ENCODE measurements at places on chromosomes 7 and 10.

GRCh38 chr7:124403587-124403986, 362.0 kb downstream of the GPR37 start:
- DNase-seq, result peak; percentile 27

DNA sequence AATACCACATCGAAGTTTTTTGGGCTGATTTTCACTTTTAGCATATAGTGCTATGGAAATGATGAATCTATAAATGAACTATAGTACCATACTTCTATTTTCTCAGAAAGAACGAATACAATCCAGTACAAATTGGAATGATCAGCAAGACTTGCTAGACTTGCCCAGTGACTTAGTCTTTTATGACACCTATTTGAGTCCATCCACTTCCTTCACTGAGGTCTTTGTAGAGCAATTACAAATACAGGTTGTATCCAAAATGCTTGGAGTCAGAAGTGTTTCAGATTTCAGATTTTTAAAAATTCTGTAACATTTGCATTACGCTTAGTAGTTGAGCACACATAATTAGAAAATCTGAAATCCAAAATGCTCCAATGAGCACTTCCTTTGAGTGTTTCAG, 104.3 kb downstream of the NRBF2 start:
- DNase-seq, result no peak

DNA sequence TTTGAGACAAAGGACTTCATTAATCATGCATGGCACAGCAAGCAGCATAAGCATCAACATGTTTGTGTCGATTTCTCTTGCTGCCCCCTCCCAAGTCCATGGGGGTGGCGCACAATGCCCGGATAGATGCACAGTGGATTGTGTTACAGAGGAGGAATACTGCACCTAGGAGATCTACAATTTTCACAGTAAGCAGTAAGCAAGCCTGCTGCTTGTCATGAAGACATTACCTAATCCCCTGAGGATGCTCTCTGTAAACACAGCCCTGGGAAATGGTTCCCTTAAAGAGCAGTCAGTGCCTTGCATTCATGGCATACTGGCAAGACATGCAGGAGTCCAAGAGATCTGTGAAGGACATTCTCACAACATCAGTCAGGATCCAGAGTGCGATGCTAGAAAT, 137.7 kb downstream of the ETV1 start:
- DNase-seq, result no peak

- DNase-seq, result peak; percentile 89
Observed at GRCh38 chr7:157276731-157277562, 59.9 kb upstream of the DNAJB6 start.

- DNase-seq, result no peak
Observed at GRCh38 chr10:125159932-125160855, at the start of gene CTBP2. CTBP2 (minus strand) TSS chr10:125160563.

GRCh38 chr10:60542657-60543056, 153.0 kb upstream of the ANK3 start:
- no peak for DNase-seq

GRCh38 chr10:98170249-98171117, 36.0 kb downstream of the R3HCC1L start:
- peak; percentile 21 for DNase-seq

DNA sequence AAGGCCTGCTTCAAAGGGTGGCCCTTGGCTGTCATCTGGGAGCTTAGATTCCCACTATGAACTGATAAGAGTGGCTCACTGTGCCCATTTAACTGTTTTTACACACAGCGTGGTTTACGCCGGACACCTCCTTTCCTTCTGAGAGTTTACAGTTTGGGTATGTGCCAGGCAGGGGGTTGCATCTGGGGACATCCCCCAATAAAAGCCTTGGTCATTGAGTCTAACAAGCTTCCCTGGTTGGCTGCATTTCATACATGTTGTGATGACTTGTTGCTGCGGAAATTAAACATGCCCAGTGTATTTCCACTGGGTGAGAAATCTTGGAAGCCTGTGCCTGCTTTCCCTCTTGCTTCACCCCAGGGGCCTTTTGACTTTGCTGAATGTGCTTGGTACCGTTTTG, 264.1 kb upstream of the NPY start:
- DNase-seq, result no peak

DNA sequence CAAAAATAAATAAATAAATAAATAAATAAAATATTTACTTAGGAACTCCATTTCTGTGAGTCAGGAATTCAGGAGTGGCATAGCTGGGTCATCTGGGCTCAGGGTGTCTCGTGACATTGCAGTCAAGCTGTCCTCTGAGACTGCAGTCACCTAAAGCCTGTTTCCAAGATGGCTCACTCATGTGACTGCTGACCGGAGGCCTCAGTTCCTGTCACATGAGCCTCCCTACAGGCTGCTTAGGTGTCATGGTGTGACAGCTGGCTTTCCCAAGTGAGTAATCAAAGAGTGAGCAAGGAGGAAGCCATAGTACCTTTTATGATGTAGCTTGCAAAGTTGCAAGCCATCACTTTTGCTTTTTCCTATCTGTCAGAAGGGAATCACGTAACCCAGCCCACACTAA, 128.6 kb upstream of the KCTD7 start:
- no peak for DNase-seq

GRCh38 chr10:124270530-124271327, 148.0 kb downstream of the OAT start:
- no peak for DNase-seq

DNA sequence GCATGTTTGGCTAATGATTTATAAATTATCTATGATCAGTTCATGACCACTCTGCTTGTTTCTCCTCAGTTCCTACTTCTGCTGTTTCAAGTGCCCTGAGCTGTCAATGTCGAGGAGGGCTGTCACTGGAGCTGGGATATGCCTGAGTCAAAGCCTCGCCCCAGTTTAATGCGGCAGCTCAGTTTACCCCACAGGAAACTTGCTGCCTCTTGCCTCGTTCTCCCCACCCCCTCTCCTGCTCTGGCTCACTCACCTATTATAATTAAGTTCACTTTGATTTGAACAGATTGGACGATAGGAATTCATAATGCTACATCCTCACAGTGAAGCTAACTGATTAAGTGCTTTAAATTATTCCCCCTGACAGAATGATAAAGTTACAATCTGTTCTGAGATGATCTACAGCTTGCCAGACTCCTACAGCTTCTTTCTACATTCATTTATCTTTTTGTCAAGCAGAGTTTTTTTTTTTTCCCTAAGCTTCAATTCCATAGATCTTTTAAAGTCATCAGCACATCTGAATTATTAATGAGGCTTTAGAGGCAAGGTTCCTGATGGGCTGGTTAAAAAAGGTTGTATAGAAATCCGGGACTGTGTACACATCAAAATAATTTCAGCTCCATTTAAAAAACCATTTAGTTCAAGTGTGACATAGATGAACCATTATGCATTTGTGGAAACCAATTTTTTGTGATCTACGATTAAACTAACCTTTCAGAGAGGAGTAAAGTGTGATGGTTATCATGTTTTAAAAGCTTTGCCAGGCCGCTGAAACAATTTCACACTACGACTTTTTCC, 758.3 kb downstream of the KCNMA1 start:
- no peak for DNase-seq

- no peak for DNase-seq
Observed at GRCh38 chr10:44759122-44759521, 152.0 kb upstream of the TMEM72 start.

DNA sequence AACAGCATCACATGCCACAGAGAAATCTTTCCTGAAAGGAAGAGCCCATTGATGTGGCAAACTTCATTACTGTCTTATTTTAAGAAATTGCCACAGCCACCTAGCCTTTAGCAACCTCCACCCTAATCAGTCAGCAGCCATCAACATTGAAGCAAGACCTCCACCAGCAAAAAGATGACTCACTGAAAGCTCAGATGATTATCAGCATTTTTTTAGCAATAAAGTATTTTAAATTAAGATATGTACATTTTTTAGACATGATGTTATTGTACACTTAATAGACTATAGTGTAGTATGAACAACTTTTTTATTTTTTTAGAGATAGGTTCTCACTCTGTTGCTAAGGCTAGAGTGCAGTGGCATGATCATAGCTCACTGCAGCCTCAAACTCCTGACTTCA, 14.8 kb downstream of the STEAP1B start:
- no peak for DNase-seq

- DNase-seq, result no peak
Observed at GRCh38 chr7:95993380-95993779, 221.0 kb downstream of the DYNC1I1 start.

GRCh38 chr10:32376097-32376496, 29.1 kb upstream of the EPC1 start:
- peak; percentile 36 for DNase-seq

- no peak for DNase-seq
Observed at GRCh38 chr10:86365346-86366032, 1.1 kb downstream of the GRID1 start.

GRCh38 chr7:124497176-124497575, 268.4 kb downstream of the GPR37 start:
- DNase-seq, result no peak

DNA sequence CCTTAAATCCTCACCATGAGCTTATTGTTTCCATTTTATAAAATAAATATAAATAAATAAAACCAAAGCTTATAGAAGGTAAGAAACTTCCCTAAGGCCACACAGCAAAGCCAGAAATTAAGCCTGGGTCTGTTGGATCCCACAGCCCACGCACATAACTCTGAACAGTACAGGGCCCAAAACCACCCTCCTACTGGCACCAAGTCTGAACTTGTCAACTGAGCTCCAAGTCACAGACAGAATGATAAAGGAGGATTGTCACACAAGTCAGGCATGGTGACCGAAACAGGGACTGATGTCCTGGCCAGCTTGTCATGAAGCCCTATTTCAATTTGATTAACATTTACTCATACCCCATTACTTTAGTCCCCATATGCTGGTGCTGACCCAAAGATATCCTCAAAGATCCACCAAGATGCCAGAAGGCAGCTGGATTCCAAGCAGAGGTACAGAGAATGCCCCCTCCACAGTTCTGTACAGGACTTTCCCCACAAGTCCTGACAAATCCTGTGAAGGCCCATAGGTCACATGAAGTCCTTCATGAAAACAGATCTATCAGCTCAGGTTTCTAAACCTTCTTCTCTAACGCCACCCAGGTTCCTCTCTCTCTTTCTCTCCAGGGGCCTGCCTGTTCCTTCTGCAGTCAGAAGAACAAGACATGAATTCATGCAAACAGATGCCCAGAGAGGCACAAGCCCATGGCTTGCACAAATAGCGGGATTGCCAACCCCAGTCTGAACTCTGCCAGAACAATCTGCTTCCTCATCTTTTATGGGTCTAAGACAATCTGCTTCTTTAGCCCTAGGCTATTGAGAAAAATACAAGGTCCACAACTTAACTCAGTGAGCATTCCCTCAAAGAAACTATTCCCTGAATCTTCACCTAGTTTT, 60.9 kb downstream of the GLI3 start:
- no peak for DNase-seq
